NCI-H345 (cell line): ENCODE measurements at places on chromosomes 3 and 15.

GRCh38 chr3:21792176-21792575, 41.2 kb upstream of the ZNF385D start:
- no peak for DNase-seq

DNA sequence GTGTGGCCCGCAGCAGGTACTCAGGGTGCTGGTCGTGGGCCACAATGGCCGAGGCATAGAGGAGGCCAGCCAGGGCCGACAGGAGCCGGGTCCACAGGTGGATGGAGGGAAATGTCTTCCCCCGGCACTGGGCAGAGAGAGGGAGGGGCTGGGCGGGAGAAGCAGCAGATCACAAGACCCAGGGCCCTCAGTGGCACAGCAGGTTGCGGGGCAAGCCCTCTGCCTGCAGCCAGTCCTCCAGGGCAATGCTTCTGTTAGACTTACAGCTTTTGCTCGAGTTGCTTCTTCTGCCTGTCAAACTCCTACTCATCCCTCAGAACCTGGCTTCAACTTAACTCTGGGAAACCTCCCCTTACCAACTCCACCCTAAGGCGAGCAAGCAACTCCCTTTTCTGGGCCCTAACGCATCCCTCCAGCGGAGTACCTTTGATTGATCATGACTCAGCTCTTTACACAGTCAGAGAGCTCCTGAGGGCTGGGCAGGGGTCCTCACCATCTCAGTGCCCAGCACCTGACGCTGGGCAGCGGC, 16.0 kb downstream of the TMEM44 start:
- no peak for DNase-seq

- DNase-seq, result no peak
Measured at GRCh38 chr3:75938921-75939320, 153.6 kb upstream of the ZNF717 start.

GRCh38 chr15:64355348-64355943, 527 bp downstream of the CSNK1G1 start:
- DNase-seq, result no peak

DNA sequence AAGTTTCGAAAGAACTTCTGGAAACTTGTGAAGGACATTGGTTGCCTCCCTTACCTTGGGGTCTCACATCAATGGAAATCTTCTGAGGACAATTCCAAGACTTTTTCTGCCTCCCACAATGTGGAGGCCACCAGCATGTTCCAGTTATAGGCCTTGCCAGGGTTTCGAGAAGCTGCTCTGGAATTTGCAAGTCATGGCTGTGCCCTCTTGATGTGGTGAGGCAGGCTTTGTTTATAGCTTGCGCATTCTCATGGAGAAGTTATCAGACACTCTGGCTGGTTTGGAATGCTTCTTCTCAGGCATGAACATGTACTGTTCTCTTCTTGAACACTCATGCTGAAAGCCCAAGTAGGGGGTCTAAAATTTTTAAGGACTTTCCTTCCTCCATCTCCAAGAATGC, 4.1 kb downstream of the CXCR6 start:
- no peak for DNase-seq

- no peak for DNase-seq
Measured at GRCh38 chr3:166877971-166878370, 502.1 kb downstream of the ZBBX start.

GRCh38 chr3:15377961-15378791, 45.8 kb upstream of the SH3BP5 start:
- DNase-seq, result peak; percentile 79
